NCI-H2029 (cell line): ENCODE measurements at places on chromosomes 5 and 9.

- no peak for DNase-seq
Measured at GRCh38 chr5:35320029-35320428, 89.7 kb upstream of the PRLR start.

DNA sequence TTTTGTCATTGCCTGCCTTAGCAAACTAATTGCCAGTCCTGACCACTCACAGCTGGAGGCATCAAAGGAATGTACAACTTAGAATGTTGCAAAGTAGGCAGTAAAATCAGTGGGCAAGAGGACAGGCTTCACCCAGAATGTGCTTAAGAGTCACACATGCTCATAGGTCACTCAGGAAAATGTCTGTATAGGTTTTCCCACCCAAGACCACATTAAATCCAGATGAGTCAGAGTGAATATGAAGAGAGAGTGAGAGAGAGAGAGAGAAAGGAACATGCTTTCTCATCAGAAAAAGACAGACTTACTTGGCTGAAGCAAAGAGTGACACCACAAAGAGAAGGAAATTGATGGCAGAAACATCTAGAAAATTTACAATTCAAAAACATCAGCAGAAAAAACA is 37.9 kb downstream of the PLEKHG4B start:
- no peak for DNase-seq

GRCh38 chr5:1706021-1706420 is 93.6 kb downstream of the MRPL36 start:
- no peak for DNase-seq

DNA sequence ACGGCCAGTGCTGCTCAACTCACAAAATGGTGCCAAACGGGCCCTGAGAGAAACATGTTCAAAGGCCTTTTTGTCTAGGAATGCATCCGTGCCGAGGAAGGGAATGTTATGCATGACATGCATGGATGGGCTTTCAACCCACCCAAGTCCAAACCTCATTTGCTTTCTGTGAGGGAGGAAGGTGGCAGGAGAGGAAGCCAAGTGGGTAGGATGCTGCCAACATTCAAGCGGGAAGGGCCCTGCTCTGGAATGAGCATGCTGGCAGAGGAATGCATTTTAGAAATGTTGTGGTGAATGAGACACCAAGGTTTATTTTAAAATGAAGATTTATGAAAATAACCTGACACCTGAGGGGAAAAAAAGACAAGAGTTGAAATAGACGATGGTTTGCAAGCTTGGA is 479.1 kb downstream of the CCDC171 start:
- DNase-seq: no peak

DNA sequence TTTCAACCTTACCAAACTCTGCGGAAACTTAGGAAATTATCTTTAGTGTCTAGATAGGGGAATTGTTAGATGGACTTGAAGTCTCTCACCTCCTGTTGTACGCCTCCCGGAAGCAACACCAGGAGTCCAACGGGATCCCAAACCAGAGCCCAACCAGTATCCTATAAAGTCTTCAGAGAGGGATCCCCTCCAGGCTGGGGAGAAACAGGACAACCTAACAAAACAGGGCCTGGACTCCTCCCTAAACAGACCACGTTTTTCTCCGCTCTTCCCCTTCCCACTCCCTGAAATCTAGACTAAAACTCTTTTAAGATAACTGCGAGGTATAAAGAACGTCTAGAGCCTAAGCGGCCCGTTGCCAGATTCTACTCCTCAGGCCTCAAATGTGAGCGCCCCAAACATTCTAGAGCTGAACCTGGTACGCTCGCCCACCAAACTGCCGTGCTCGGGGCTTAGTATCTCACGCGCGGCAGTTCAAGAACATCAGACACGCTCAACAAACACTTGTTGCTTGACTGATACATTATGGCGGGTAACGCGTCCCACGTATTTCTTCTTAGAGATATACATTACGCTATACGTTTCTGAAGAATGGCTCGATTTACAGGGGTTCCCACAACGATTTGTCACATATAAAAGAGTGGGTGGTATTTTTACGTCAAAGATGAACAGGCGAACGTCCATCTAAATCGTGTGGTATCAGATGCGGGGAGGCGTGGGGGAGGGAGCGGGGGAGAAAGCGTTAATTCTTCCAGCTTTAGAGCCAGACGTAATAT is 663 bp upstream of the SMIM27 start:
- peak; percentile 47 for DNase-seq

DNA sequence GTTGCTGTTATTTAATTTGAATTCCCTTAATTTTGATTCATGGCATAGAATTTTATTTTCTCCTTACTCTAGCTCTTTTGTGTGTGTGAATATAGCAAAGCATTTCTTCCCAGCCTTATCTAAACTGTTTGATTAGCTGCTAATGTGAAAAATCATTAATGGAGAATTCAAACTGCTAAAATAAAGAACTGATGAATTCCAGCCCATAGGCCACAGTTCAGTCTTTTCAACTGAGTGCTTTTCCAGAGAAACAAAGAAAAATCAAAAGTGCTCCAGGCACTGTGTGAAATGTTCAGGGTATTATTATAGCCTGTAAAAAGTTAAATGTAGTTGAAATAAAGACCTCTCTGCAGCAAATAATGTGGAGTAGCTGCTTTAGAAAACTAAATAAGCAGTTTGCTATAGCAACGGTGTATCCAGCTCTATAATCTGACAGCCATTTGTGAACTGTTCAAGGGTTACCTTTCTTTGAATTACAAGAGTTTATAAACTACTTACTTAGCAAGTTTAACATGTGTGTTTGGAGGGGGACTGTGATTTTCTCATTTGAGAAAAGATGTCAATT is 123.8 kb downstream of the GIN1 start:
- DNase-seq: no peak
